ENCODE measurements at places on chromosomes 12 and 14.

- no peak for DNase-seq
Observed at GRCh38 chr12:536751-537245, 77.1 kb downstream of the B4GALNT3 start.

DNA sequence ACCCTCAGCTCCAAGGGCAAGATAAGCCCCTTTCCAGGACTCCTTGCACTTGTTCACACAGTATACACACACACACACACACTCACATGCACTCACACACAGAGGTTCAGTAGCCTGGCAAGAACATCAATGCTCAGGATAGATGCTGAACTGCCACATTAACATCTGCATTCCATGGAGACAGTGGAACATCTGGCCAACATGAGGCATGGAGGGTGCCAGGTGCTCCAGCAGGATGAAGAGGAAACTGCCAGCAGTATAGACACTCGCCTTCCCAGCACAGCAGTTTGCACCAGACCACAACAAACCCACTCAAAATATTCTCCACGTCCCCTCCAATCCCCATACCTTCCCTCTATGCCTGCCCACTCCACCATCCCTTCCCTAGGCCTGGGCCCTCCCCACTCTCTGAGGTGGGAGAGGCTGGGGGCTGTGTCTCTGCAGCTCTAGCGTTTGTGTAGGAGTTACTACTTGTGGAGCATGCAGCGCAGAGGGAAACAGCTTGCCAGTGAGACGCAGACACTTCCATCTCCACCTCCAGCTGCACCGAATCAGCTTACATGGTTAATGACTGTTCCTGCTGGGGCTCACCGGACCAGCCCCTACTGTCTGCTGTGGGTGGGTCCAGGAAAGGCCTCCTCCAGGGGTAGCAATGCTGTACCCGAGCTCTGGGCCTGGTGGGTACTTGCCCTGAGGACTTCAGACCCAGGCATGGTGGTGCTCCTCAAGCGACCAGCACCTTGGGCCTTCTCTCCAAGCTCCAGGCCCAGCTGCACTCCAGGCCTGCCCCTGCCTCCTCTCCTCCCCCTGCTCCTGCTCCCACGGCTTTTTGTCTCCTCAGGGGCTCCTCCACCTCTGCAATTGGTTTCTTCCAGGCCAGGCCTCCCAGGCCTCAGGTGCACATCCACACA is 18.6 kb upstream of the PLEKHG3 start:
- DNase-seq: no peak

GRCh38 chr12:101582937-101583336 is 11.8 kb upstream of the MYBPC1 start:
- DNase-seq: no peak

GRCh38 chr14:89862856-89863255 is 91.7 kb downstream of the EFCAB11 start:
- DNase-seq: no peak

GRCh38 chr12:92570056-92570753 is 132.6 kb upstream of the PLEKHG7 start:
- no peak for DNase-seq
